ENCODE measurements at places on chromosomes 6 and 20.

DNA sequence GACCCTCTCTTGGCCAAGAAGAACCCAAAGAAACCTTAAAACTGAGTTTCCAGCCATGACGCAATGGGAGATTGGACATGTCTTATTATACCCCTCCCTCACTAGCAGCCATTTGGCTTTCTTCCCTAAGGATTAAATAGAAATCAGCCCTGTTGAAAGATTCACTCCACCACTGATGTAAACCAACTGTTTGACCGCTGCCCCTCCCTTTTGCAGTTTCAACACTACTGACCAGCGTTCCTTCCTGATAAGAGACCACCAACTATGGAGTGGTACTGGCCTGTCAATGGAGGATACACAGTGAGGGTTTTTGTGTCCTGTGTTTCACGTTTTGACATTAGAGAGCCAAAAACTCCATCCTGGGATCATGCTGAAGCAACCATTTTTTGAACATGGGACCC is 53.2 kb upstream of the CD2AP start:
- DNase-seq: no peak

GRCh38 chr6:19382676-19383075 is 454.5 kb upstream of the ID4 start:
- DNase-seq: no peak

- DNase-seq: no peak
Observed at GRCh38 chr6:3022765-3023662, 23.3 kb downstream of the NQO2 start.

DNA sequence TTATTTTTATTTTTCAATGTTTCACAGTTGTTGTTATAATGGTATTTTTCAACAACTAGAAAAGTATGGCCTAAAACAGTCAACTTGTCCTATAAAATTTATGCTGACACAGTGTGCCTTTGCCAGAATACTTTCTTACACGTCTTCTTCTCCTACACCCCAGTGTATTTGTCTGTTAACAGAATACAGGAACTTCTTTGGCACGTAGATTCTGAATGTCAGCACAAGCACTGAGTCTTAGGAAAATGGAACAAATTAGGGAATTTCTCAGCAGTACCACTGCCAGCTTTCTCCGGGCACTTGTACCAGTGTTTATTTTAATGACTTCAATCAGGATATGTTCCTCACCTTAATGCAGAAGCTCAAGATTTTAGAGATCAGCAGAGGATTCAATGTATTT is 26.7 kb upstream of the AKIRIN2 start:
- no peak for DNase-seq

DNA sequence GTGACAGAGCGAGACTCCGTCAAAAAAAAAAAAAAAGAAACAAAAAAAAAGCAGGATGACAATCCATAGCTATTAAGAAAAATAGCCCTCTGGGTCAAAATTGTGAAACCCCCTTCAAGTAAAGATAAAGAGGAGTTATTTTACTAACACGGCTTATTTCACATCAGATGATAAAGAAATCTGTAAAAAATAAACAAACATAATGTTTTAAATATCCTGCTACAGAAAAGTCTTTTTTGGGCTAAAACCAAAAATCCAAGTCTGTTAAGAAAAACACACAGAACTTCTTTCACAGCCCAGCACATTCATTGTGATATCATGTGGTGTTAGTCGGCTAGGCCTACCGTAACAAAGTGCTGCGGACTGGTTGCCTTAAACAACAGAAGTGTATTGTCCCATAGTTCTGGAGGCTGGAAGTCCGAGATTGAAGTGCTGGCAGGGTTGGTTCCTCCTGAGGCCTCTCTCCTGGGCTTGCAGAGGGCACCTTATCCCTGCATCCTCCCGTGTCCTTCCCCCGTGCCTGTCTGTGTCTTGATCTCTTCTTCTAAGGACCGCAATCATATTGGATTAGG is 239.2 kb upstream of the TAB2 start:
- DNase-seq: no peak

DNA sequence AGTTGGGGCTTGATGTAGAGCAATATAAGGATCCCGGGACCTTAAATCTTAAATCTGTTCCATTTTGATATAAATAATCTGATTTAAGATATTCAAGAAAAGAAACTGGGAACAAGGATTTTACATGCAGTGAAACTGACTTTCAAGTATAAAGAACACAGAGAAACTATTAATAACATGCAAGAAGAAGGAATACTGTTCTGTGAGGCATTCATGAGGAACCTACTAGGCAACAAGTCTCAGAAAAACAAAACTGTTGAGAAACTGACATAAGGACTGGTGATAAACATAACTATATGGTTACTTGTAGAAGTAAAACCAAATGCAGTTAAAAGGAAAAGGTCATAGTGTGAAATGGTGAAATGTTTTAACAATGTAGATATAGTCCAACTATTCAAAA is 15.8 kb downstream of the HDDC2 start:
- DNase-seq: no peak

DNA sequence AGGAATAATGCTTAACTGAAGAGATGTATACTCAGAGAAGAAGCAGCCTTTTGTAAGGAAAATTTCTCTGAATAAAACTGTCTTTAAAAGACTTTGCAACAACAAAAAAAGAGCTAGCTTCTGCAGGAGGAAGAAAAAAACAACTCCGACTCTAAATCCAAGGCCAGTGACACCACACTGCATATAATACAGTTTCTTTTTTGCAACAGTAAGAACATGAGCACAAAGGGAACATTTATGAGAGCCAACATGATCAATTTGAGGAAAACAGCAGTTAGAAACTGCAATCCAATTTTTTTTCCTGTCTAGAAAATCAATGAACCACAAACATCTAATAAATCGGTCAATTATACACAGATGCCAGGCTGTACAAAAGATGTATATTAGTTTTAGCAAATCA is 42.9 kb upstream of the UST start:
- no peak for DNase-seq

- DNase-seq: peak; percentile 46
Observed at GRCh38 chr20:57619051-57619831, 985 bp downstream of the ZBP1 start.

DNA sequence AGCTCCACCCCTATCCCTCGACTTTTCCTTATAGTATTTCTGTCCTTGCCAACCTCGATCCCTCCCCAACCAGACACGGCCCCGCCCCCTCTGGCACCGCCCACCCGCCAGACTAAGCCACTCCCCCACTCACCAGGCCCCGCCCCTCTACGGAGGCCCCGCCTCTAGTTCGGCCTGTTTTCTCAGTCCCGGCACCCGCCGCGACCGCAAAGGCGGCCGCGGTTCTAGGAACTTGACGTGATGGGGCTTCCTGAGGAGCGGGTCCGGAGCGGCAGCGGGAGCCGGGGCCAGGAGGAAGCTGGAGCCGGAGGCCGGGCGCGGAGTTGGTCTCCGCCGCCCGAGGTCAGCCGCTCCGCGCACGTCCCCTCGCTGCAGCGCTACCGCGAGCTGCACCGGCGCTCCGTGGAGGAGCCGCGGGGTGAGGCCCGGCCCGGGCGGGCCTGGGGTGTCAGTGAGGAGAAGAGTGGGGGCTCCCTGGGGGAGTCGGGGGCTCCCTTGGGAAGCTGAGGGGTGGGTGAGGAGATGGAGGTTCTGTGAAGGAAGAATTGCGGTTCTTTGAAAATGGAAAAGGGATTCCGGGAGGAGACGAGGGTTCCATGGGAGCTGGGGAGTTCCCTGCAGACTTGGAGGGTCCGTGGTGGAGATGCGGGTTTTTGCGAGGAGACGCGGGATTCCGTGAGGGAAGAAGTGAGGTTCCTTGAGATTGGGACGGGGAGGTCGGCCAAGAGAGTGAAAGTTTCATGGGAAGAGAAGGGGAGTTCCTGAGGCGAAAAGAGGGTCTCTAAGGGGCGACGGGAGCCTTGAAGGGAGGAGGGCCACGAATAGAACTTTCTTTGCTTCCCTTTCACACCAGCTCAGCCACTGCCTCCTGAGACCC is at the start of gene ACSS2:
Gene ACSS2 (plus strand): TSS at position 207 of the 877 bp plus-strand sequence. CDS start 34 bp downstream, at position 241.
- DNase-seq: peak; percentile 94

DNA sequence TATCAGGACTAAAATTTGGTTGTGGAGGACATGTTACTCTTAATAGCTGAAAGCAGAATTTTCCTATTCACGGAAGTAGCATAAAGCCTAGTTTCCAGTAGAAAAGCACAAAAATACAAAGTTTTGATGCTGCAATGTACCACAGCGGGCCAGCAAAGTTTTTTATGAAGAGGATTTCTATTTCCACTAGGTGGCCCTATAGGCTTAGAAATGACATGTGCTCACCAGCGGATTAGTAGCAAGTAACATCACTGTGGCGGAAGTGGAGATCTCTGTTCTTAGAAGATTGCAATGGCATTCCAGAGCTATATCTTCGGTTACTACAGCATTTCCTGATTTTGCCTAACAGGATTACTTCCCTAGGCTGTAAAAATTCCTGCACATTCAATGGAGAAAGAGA is 1219.0 kb upstream of the EYS start:
- no peak for DNase-seq

DNA sequence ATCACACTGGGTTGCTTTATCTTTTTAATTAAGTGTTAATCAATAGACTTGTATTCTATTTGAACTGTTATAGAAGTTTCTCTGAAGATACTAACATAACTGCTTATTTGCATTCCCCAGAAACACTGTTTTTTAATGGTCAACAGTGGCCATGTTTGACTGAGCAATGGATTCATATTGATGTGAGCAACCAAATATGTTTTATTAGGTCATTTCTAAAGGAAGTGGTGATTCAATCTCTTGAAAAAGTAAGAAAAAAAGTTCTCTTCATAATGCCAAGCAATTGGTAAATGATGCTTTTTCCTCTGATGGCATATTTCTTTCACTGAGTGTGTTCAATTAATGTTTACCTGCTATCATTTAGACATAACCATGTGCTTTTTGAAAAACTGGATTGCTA is 593.0 kb upstream of the CITED2 start:
- DNase-seq: no peak

GRCh38 chr6:119022796-119023195 is 55.7 kb downstream of the FAM184A start:
- DNase-seq: no peak

- no peak for DNase-seq
Observed at GRCh38 chr6:70186461-70186860, 116.4 kb downstream of the COL9A1 start.

GRCh38 chr6:162014069-162014811 is 713.3 kb downstream of the PRKN start:
- DNase-seq: no peak

DNA sequence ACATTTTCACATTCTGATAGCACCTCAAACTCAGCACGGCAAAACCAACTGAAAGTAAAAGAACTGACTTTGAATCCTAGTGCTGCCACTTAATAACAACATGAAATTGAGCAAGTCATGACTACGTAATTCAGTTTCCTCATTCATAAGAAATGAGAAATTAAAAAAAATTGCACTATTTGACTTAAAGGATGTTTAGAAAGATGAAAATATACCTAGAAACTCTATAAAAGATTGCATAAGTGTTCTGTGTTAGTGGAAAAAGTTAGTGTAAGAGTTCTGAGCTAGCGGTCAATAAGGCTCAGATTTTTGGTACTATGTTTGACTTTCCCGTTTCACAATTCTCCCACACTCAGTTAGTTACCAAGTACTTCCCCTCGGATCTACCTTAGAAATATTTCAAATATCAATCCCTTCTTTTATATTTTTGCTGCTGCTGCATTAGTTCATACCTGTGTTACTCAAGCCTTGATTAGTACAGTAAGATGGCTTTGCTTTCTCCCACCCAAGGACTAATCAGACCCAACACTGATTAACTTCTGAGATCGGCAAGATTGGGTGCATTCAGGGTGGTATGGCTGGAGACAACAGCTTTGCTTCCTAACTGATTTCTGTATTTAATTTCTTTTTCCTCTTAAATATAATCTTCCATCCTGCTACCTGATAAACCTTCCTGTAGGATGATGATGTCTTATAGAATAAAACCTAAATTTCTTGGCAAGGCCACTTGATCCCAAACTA is 25.9 kb downstream of the ECHDC1 start:
- DNase-seq: no peak

DNA sequence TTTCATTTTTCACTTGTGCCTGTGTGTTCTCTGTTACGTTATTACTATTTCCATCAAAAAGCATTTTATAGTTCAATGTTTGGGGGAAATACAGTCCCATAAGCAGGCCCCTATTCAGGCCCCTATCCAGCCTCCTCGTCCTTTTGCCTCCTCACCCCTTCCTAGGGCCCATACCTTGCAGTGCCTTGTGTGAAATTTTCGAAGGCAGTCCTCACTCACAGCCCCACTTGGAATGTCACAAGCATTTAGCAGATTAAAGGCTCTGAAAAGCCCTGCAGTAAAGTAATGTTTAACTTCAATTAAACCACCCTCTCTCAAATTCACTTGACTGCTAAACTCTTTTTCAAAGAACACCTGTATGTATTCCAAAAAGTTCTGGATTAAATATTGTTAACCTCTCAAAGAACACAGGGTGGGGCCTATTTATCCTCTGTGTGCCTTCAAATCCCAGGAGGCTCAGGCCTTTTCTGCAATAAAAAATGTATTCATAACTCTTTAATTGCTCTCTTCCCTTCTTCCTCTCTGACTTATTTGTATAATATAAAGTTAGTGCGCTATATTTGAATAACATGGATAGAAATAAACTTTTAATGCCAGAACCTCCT is 202.5 kb downstream of the FOXA2 start:
- no peak for DNase-seq

GRCh38 chr6:6436946-6437345 is 116.5 kb upstream of the F13A1 start:
- DNase-seq: no peak

DNA sequence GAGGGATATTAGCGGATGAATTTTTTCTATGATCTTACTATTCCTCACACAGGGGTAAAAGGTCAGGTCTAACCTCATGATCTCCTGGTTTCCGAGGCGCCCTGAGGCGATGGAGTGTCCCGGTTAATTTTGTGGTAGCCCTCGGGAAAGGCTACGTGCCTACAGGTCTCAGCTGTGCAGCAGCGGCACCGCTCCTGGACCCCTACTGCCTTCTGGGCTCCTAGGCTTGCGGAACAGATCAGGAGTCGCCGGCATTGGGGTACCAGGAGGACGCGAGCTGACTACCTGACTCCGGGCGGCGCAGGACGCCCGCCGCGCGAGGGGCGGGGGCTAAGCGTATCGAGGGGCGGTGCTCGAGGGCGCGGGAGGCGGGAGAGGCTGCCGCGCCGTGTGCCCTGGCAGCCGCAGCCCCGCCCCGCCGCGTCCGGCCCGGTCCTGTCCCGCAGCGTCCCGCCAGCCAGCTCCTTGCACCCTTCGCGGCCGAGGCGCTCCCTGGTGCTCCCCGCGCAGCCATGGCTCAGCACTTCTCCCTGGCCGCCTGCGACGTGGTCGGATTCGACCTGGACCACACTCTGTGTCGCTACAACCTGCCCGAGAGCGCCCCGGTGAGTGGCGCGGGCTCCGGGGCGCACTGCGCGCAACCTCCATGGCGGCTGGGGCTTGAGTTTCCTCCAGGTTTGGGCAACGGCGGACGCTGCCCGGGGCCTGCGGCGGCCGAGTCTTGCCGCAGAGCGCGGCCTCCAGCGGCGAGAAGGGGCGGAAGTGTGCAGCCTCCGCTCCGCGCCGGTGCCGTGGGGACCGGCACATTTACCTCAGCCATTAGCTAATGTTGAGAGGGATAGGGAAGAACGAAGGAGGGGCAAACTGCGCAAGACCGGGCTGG is at the start of gene NT5DC1:
Gene NT5DC1 (plus strand): TSS at position 435 of the 883 bp plus-strand sequence. CDS start 78 bp downstream, at position 513.
- peak; percentile 80 for DNase-seq

DNA sequence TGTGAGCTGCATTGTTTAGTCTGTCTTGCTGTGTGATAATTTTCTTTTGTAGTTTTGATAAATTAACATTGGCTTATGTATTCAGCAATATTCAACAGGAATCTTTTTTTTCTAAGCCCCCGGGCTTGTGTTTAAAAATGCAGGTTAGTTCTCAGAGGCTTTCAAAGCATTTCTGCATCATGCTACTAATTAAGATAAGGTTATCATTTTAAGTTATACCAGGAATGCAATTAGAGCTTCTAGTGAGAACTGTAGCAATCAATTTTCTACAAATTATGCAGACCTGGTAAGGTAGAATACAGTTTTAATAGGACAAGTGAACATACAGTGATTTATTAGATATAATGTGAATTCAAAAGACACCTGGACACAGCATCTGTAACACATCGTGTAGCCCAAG is 179.2 kb downstream of the PRL start:
- DNase-seq: no peak
